ENCODE measurements at places on chromosomes 2 and 18. TPM values are rescaled to one million over a fixed set of nuclear protein-coding genes. Genes with fewer than 3 reads are reported as not detected.

- peaks cover 7% of the 10 kb centered on the region for H3K4me1 ChIP-seq
- H3K4me3 ChIP-seq: no peak overlapping the region
- H3K27ac ChIP-seq: no peak overlapping the region
- no peak for DNase-seq
Measured at GRCh38 chr2:189261431-189261841, 81.9 kb upstream of the COL5A2 start.

DNA sequence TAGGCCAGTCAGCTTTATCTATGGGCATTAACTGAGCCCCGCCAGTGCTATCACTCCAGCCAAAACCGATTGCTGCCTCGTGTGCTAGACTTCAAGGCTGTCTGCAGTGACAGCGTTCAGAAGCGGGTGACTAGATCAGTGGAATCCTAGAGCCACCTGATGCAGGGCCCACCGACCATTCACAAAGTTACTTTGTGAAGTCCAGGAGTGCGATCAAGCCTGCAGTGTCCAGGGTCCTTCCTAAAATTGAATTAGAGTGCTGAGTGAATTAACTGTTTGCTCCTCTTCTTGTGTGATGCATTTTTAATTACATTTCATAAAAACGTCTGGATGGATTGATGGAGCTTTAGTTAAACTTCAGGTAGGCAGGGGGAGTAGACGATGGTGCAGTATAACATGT, 13.9 kb downstream of the PCARE start:
- H3K36me3 ChIP-seq: no peaks in the 10 kb centered on the region
- H3K4me1 ChIP-seq: no peaks in the 10 kb centered on the region
- H3K4me3 ChIP-seq: no peak overlapping the region
- H3K27ac ChIP-seq: no peak overlapping the region

DNA sequence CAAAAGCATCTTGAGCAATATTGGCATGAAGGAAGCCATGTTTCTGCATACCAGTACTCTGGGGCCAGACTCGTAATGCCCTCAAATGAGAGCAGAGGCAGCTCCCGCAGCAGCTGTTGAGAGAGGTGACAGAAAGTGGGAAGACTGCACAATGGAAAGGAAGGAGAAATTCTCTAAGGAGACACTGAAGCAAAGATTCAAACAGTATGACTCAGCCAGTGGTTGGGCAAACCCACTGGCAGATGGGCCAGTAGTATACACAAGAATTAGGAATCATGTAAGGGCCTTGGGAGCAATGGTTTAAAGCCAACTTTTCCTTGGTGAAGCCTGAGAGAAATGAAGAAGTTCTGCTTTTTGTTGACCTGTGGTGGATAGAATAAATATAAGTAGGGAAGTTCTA, 2092.7 kb upstream of the PIK3C3 start:
- no peak for DNase-seq
- H3K4me3 ChIP-seq: no peak overlapping the region
- no peaks in the 10 kb centered on the region for H3K4me1 ChIP-seq
- H3K27me3 ChIP-seq: no peaks in the 10 kb centered on the region

GRCh38 chr18:71707400-71707799, 836.7 kb downstream of the CBLN2 start:
- H3K27ac ChIP-seq: no peak overlapping the region
- H3K27me3 ChIP-seq: no peaks in the 10 kb centered on the region
- H3K4me3 ChIP-seq: no peak overlapping the region
- DNase-seq: no peak
- H3K4me1 ChIP-seq: no peaks in the 10 kb centered on the region

The TRIM54 gene
- total RNA-seq: 0.39 TPM

The MTCL1 gene
- 10.5 TPM for total RNA-seq
